Thoracic aorta (tissue), 2 donors: ENCODE measurements at places on chromosomes 12 and 14.

- no peak for DNase-seq
Observed at GRCh38 chr14:52922656-52923055, 28.2 kb downstream of the FERMT2 start.

- DNase-seq, result no peak
Observed at GRCh38 chr14:92413379-92413778, 90.4 kb downstream of the SLC24A4 start.

DNA sequence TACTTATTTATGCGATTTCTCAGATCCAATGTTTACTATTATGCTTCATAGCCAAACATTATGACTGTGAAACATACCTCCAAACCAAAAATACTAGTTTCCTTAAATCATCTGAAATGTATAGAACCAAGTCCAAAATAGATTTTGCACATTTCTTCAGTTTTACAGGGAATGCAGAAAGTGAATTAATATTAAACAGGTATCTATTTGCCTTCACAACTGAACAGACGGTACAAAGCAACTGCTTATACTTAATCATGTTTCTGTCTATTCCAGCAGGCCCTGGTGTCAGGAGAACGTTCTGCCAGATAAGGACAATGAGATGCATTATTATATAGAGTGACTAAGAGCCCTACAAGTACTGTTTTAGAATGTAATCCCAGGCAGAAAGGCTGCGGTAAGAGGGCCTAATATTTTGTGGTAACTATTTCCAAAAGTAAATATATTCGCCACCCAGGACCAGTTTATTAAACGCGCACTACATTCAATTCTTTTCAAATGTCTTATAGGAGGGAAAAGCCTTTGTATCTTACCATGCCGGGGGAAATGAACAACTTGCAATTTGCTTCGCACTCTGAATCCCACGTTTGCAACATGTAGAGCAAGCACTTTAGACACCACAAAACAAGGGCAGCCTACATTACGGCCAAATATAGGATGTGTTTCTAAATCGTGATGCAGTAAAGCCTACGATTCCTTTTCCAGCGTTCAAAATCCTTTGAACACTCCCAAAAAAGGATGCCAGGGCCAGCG is 1.5 kb downstream of the CORO1C start:
- DNase-seq, result no peak

DNA sequence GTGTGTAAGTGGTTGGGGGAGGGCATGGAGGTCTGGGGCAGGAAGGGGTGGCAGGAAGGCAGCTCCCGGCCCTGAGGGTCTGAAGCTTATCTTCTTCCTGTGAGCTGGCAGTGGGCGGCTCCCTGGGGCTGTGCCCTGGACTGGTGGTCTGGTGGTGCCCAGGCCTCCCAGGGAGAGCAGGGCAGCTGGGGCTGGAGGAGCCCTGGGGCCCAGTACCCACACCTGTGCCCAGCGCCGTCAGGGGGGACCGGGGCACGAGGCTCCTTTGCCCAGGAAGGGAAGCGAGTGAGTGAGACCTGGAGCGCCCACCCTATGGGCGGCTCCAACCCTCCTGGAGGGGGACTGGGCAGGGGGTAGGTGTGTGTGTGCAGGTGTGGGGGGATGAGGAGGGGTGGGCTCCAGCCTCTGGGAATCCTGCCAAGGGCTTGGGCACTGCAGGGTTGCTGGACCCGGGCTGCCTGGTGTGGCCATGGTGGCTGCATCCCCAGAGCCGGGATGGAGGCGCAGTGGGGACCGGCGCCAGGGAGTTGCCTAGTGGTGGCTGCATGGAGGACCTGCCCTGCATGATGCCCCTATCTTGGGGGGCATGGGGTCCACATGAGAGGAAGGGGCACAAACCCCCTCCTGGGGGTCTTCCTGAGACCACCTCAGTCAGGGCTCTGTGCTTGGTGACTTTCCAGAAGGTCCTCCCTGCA is 353.6 kb downstream of the TMEM121 start:
- DNase-seq, result no peak
